HCEC 1CT (cell line): ENCODE measurements at places on chromosomes 6 and 20.

GRCh38 chr6:132865364-132865763 lies 51.0 kb downstream of the RPS12 start:
- DNase-seq = no peak

DNA sequence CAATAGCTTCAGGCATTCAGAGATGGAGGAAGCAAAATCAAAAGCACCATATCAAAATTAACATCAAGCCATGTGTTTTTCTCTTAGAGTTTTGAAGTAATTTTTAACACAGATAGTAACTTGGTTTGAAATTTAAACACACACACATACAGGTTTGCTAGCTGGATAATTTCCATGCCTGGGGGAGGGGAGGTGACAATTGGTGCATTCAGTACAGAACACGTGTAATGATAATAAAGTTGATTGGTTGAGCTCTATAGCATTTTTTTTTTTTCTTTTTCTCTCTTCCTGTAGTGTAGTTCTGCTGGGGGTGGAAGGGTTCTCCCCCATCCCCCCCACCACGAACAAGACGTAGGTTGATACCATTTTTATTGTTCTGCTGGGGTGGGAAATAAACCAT lies 564.8 kb downstream of the LMBRD1 start:
- no peak for DNase-seq

DNA sequence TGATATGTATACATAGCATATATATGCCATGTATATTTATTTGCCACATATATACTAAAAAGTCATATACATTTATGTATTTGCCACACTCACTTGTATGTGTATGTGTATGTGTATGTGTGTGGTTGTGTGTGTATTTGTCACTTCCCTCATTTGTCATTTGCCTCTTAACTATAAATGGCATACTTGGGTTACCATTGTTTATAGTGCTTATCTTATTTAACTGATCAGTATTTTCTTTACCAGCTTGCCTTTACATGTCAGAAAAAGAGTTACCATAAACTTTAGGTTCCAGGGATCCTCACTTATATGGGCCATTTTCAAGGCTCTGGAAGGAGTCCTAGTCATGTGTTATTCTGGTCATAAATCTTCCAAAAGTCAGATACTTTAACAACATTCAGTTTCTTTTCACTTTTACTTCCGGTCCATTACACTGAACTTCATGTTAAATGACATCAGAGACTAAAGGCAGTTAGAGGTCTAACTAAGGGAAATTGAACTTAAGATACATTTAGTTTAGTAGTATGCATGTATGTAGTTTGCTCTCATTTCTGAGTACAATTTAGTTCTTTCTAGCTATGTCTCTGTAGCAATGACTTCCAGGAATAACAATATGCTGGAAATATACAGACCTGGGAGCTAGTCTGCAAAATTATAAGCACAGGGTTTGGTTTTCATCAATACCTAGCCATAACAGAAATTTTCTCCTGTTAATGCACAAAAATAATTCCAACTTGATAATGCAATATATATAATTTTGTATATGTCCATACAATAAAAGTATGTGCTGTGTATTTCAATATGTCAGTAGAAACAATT lies 33.7 kb upstream of the HIVEP1 start:
- no peak for DNase-seq

DNA sequence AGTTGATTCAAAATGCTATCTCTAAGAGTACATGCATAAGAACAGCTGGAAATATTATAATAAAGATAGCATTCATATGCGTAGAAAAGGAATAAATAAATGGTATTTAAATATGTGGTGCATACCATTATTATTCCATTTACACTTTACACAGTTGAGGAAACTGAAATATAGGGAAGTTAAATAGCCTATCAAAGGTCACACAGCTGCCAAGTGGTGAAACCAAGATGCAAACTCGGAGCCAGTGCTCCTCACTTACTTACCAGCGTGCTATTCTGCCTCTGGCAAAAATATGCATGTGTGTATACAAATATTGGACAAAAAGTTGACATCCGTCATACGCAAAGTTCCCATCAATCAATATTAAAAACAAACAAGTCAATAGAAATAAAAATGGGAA lies 22.3 kb upstream of the ANKEF1 start:
- DNase-seq = no peak

DNA sequence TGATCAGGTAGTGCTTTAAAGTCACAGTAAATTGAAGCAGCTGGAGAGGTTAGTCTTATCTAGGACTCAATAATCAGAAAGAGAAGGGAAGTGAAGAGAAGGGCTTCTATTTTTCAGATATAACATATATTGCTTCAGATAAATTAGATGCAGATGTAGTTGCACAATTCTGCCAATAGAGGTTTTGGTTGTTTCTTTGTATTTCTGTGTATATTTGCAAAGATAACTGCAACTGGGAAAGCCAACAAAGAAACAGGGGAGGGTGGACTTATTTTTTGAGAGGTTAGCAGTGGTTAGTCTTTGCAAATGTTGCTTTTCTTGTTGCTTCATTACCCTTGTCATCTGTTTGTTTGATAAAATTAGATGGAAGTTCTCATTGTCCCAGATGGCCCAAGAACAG lies 106.6 kb downstream of the ADGRG6 start:
- no peak for DNase-seq

DNA sequence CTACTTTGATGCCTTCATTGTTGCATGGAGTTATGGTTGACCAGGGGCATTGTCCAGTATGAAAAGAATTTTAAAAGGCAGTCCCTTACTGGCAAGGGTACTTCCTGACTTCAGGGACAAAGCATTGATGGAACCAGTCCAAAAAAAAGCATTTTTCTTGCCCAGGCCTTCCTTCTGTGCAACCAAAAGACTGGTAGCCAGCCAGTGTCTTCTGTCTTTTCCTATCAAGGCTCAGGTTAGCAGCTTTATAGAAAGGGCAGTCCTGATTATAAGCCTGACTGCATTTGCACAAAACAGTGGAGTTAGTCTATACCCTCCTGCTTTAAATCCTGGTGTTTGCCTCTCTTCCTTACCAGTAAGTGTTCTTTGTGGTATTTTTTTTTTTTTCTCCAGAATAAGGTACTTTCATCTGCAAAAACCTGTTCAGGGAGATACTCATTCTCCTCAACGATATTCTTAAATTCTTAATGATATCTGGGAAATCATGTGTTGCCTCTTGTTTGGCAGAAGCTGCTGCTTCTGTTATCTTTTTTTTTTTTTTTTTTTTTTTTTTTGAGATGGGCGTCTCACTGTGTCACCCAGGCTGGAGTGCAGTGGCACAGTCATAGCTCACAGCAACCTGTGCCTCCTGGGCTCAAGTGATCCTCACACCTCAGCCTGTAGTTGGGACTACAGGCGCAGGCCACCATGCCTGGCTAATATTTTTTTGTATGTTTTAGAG lies 33.9 kb downstream of the SCAF8 start:
- no peak for DNase-seq

GRCh38 chr6:79513111-79513510 lies 24.1 kb downstream of the LCA5 start:
- DNase-seq = no peak

GRCh38 chr20:63596423-63596822 lies 22.4 kb upstream of the HELZ2 start:
- DNase-seq = no peak

DNA sequence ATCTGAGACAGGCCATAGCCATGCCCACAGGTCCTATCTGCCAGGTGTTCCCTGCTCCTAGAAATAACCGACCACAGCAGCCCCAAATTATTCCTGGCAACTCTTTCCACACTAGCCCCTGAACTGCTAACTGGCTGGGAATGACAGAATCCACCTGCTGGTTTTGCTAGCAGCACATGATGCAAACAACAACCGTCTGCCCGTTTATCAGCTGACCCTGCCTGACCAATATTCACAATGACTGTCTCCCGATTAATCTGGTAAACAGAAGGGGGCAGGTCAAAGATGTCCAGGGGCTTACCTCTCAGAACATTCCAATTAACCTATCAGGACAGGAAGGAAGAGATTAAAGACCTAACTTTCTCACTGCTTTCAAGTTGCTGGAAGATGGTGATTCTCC lies 101.5 kb downstream of the NRSN1 start:
- peak; percentile 16 for DNase-seq

- DNase-seq = peak; percentile 19
Observed at GRCh38 chr6:64249115-64249514, 613.5 kb downstream of the PHF3 start.

DNA sequence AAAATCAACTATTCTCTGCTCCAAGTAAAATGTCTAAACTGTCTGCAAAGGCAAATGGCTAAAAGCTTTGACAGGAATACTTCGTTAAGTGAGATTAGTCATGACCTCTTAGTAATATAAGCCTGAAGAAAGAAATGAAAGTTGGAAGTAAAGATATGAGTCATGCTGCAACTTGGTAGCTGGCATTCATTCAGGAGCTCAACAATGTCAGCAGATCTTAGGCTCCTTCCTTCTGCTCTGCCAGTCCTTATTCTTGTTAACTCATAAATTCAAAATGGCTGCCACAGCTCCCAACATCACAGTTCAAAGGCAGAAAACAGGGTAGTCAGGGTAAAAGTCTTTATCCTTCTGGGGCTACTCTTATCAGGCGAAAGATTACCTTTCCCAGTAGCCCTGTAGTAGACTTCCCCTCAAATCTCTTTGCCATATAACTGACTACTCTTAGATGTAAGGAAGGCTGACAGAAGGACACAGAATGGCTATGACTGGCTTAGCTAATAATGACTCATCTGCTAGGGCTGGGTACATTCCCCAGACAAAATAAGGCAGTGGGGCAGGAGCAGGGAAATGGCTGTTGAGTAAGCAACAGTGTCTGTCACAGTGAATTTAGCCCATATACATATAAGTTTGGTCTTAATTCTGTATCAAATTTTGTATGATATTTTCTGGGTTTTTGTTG lies 24.4 kb upstream of the C6orf62 start:
- DNase-seq = peak; percentile 98

DNA sequence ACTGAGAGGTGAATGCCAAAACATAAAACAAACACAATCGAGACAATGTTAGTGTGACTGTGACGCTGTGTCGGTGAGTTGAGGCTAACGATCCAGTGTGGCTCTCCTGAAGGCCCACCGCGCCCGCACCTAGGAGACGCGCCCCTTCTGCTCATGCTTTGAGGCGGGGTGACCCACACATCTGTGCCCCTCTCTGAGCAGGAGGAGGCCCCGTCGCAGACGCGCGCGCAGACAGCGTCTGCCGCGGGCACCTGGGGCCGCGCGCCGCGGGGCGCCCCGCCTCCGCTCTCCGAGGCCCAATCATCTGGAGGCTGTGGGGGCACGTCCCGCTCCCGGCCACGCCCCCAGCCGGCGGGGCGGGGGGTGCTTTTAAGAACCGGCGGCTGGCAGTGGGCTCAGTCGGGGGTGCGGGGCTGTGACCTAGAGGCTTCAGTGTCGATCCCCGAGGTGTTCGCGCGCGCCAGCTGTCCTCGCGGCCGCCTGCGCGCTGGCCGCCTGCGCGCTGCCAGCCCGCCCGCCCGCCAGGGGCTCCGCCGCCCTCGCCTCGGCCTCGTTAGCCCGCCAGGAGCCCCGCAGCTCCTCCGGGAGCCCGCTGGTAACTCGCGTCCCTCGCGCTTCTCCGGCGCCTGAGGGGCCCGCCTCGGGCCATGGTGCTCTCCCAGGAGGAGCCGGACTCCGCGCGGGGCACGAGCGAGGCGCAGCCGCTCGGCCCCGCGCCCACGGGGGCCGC lies at the start of gene SLC16A10:
TSS of gene SLC16A10 (plus strand) at position 398 of the 730 bp plus-strand sequence. CDS start at position 648, 250 bp downstream.
- no peak for DNase-seq

- DNase-seq = no peak
Observed at GRCh38 chr6:64777941-64778785, 928.9 kb downstream of the EYS start.

- no peak for DNase-seq
Observed at GRCh38 chr6:90538278-90539046, 48.4 kb downstream of the MAP3K7 start.

GRCh38 chr6:44029444-44030185 lies 97.6 kb downstream of the MRPL14 start:
- peak; percentile 56 for DNase-seq

DNA sequence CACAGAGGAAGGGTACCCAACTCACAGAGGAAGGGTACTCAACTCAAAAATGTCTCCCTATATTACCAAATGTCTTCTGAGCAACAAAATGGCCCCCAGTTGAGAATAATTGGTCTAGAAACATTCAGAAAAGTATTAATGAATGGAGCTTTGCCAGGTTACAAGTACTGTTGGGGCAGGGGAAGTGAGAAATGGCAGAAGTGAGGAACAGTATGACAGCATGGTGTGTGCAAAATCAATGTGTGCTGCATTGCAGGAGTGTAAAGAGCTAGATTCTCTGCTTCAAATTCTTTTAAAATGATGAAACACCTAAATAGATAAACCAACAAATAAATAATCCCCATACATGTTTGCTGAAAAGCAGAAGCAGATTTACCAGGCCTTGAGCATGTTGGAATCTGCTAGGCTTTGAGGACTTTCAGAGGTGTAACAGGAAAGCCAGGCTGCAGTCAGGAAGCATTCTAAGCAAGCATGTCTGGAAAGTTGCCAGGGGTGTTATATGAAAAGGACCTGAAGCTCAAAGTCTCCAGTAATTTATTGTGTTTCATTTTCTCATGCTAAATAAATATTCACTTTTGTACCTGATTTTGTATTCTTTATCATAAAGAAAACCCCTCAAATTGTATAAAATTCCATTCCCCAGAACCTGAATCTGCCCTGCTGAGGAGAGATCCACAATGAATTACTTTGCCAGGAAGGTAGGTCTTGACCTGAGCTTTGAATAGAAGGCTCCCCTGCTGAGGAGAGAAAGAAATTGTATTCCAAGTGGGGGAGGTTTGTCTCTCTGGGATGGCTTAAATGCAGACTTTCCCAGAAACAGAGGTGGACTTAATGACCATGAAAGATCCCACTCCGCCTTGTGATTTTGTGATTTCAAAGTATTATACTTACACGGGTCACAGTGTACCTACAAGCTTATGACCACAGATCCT lies 265.0 kb upstream of the MARCKS start:
- no peak for DNase-seq

GRCh38 chr6:30985490-30985889 lies 2.0 kb downstream of the MUC21 start:
- no peak for DNase-seq

- DNase-seq = peak; percentile 89
Observed at GRCh38 chr6:81451787-81452186, 300.7 kb downstream of the TENT5A start.

GRCh38 chr6:88641178-88641903 lies 322.1 kb downstream of the RNGTT start:
- no peak for DNase-seq

DNA sequence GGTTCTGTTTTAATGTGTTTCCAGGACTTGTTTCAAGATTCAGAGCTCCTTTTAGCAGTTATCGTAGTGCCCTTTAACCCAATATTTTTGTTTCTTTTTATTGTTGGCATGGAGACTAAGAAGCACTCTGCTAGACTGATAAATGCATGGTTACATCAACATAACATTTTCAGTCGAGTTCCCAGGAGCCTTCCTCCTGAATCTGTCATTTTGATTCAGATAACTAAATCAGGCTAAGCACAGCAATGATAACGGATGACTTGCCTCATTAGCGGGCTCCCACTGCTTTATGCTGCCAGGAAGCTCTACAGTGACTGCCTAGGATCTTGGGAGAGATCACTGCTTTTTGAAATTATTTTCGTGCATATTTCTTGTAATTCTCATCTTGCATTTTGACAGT lies 772.8 kb upstream of the GJE1 start:
- DNase-seq = no peak
